ENCODE measurements at places on chromosomes 2 and 18. TPM values are rescaled to one million over a fixed set of nuclear protein-coding genes. Genes with fewer than 3 reads are reported as not detected.

Gene TMEM247
- total RNA-seq: not detected

Gene KCNE4
- 0.22 TPM for total RNA-seq

Gene GALNT5
- 0.11 TPM for total RNA-seq

Gene SP100
- not detected for total RNA-seq

Gene ATG9A
- 53.1 TPM for total RNA-seq

Gene VAMP8
- 146 TPM for total RNA-seq

Gene MYL12A
- total RNA-seq: 283 TPM

Gene CCDC148
- 2.7 TPM for total RNA-seq

Gene CDCA7
- total RNA-seq: 64.3 TPM

Gene TANK
- total RNA-seq: 22.4 TPM

Gene NEU4
- total RNA-seq: 1.1 TPM

Gene CRYGC
- not detected for total RNA-seq

Gene CTNNA2
- total RNA-seq: 7.7 TPM

Gene ANTXR1
- 34.7 TPM for total RNA-seq

Gene TMEM198
- total RNA-seq: 2.4 TPM

Gene ACKR3
- 87.6 TPM for total RNA-seq

Gene SFTPB
- not detected for total RNA-seq

Gene MYO5B
- total RNA-seq: 12.2 TPM

Gene OR6B2
- total RNA-seq: not detected

Gene EMILIN1
- 2.1 TPM for total RNA-seq

Gene PLEKHH2
- 5.3 TPM for total RNA-seq

Gene SH3RF3
- total RNA-seq: 1.4 TPM

Gene NEB
- 4.4 TPM for total RNA-seq

Gene CCDC141
- total RNA-seq: 118 TPM

Gene TMEM237
- total RNA-seq: 39.7 TPM

Gene SPHKAP
- not detected for total RNA-seq

Gene POTEC
- not detected for total RNA-seq

Gene C2orf81
- 3.2 TPM for total RNA-seq

Gene DSC1
- not detected for total RNA-seq

Gene TANC1
- total RNA-seq: 9.5 TPM

Gene CFAP65
- 1.3 TPM for total RNA-seq

Gene CREG2
- not detected for total RNA-seq

Gene SRD5A2
- not detected for total RNA-seq

Gene ARHGAP15
- 2.0 TPM for total RNA-seq

Measured in endodermal cell (in vitro differentiated cells).